ENCODE measurements at places on chromosomes 3 and 15. TPM values are rescaled to one million over a fixed set of nuclear protein-coding genes. Genes with fewer than 3 reads are reported as not detected.
A peak's percentile ranks its signal among the peaks of the same experiment; 100 is the strongest.

DNA sequence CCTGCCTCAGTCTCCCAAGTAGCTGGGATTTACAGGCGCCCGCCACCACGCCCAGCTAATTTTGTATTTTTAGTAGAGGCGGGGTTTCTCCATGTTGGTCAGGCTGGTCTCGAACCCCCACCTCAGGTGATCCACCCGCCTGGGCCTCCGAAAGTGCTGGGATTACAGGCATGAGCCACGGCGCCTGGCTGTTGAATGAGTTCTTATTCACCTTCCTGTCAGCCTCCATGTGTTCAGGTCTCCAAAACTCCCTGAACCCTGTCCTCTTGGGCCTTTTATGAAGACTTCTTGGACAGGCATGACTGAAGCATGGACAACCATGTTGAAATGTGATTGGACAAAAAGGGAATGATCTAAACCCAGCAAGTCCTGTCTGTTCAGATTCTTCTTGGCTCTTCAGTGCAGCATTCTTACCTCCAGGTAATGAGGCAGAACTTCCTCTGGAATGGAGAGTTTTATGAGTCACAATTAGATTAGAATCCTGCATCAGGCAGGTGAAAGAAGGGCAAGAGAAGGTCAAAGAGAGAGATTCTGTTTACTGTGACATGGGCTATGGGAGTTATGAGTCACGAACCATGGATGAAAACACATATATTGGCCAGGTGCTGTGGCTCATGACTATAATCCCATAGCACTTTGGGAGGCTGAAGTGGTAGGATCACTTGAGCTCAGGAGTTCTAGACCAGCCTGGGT is 23.1 kb upstream of the EIF4A2 start:
- DNase-seq: no peak

GRCh38 chr3:18124501-18124900 is 300.6 kb downstream of the SATB1 start:
- peak; percentile 73 for DNase-seq

DNA sequence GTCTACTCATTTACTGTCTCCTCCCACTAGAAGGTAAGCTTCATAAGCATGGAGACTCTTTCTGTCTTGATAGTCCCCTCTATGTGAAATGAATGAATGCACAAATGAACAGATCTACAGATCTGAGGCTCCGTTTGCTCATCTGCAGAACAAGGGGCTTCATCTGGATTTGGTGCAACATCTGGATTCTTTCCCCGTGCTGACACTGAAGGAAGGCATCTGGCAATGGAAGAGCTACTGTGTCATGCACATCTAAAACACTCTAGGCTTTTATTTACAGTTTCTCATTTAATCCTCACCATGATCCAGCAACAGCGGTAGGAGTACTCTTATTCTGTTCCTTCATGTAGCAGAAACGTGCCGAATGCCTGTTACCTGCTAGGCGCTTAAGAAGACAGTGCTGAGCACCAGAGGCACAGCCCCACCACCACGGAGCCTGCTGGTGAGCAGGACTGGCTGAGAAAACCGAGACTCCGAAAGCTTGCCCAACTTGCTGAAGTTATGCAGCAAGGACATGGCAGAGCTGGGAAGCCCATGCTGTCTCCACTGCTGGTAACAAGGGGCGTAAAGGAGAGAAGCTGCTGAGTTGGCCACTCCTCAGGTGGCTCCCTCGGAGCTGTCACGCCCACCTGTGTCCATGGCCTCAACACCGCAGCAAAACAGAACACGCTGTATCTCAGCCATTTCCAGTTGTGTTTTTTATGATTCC is 31.1 kb downstream of the LSM3 start:
- DNase-seq: peak; percentile 51

DNA sequence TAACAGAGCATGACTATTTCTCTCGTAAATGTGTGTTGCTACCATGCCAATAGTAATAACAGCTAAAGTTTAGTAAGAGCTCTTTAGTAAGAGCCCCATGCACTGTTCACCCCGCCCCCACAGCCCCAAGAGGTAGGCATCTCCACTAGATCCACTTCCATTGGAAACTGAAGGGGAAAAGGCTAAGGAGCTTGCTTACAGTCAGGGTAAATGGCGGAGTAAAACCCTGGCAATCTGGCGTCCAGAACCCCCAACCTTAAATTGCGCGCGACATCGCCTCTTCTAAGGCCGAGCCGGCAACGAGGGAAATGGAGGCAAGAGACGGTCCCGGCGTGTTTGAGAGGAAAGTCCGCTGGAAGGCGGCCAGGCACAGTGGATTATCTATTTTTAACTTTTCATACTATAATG is 654 bp upstream of the C3orf38 start:
- DNase-seq: peak; percentile 17

GRCh38 chr3:176696816-176697215 is 500.5 kb downstream of the TBL1XR1 start:
- DNase-seq: no peak

DNA sequence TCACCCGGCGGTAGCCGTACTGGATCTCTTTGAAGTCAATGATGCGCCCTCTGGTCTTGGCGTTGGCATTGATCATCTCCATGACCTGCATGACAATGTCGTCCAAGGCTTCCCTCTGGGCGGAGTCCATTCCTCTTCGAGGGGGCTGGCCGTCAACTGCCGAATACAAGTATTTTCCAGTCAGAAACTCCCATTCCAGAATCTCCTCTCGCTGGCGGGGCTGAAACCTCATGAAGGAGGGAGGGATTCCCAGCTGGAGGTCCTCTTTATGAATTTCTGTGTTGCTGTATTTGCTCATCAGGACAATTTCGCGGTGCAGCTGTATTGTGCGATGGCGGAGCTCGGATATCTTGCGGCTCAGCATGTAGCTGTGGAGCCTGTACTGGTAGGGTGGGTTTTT is 73.4 kb downstream of the CHSY1 start:
- DNase-seq: no peak

- DNase-seq: peak; percentile 67
These were observed 70.9 kb downstream of the IMPG2 start for GRCh38 chr3:101249522-101249921.

- no peak for DNase-seq
These were observed 168.2 kb downstream of the CLSTN2 start for GRCh38 chr3:140103166-140103565.

DNA sequence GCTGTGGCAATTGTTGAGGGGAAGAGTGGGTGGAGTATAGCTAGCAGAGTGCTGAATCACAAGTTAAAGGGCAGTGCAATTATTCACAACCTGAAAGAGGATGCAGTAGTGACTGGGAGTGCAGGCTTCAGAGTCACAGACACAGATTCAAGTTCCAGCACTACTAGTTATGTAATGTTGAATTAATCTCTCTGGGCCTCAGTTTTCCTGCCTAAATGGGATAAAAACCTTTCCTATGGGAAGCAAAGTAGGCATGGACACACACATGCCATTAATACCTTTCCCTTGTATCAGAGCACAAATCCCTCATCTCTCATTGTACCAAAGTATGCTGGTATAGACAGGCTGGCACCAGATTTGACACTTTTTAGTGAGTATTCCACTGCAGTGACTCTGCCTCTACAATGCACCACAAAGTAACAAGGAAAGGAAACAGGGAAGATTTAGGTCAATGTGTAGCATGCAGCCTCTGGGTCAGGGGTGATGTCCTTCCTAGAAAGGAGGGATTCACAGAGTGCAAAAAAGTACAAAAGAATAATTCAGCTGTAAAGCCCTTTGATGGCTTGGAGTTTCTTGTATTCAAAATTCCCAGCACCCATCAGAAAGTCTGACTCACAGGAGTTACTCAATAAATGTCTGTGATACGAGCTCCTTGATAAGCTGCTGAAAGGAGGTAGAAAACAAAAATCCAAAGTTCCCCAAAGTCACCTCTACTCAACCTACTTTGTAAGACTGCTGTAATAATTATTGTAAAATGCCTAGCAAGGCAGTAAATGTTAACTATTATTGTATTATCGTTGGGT is 507.5 kb upstream of the TGFBR2 start:
- peak; percentile 73 for DNase-seq

GRCh38 chr15:41813426-41813825 is 14.5 kb upstream of the JMJD7 start:
- DNase-seq: no peak

- DNase-seq: no peak
These were observed 3.4 kb upstream of the TLR9 start for GRCh38 chr3:52228751-52229291.

- DNase-seq: peak; percentile 73
These were observed 69.7 kb upstream of the DCBLD2 start for GRCh38 chr3:98971169-98971681.

GRCh38 chr3:172692751-172693338 is 18.0 kb downstream of the NCEH1 start:
- DNase-seq: no peak

- no peak for DNase-seq
These were observed 48.7 kb upstream of the TSC22D2 start for GRCh38 chr3:150359381-150359780.

DNA sequence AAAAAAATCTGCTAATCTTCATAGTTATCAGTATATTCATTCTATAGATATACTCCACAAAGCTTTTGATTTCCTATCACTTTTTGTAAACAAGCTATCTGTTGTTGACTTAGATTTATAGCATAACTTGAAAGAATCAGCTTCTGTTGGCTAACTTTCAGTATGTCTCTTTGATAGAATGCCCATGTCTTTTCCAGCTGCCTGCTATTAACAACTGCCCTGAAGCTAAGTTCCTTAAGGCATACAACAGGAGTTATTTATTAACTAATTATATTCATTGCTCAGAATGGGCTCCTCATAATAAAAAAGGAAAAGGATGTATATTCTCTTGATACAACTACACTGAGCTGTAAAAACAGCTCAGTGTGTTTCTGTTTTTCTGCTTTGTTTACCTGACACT is 293.9 kb downstream of the TUSC7 start:
- DNase-seq: no peak

GRCh38 chr15:34470091-34470490 is 32.5 kb upstream of the GOLGA8A start:
- no peak for DNase-seq

KLHL40 gene
- not detected for total RNA-seq

CRYGS gene
- 1.3 TPM for total RNA-seq

KIF23 gene
- 48.6 TPM for total RNA-seq

GRM2 gene
- total RNA-seq: 0.25 TPM

Data from fibroblast of the aortic adventitia (primary cell).